ENCODE measurements at places on chromosomes 2 and 18.

DNA sequence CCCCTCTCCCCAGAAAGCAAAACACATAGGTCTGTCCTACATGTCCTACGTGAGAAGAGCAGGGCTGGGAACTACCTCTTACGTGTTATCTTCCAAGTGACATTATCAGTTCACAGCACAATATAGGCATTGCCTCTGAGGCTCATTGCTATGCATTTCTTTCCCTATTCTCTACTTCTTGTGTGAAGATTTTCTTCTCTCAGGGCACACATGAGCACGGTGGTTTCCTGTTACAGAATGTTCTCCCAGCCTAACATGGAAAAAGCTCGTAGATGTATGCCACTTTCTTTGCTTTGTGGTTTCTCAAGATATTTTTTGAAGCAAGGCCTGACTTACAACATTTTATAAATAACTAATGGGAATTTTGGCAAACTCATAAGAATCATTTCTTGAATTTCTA lies 19.4 kb upstream of the DSC3 start:
- DNase-seq: no peak

DNA sequence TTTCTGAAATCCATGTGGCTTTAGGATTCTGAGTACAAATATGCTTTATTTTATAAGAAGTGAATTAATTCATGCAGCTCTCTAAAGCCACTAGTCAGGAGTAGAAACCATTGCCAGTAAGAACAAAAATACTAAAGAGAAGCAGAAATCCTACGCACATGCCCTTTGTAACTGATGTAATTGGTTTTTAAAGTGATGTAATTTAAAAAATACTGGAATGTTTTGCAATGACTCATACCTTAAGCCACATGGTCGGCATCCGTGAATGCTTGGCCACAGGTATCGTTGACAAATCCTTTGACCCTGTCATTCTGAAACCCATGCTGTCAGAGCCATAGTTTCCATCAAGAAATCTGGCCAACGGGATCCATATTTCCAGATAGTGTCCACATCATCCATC lies 213.3 kb downstream of the ACKR3 start:
- no peak for DNase-seq

DNA sequence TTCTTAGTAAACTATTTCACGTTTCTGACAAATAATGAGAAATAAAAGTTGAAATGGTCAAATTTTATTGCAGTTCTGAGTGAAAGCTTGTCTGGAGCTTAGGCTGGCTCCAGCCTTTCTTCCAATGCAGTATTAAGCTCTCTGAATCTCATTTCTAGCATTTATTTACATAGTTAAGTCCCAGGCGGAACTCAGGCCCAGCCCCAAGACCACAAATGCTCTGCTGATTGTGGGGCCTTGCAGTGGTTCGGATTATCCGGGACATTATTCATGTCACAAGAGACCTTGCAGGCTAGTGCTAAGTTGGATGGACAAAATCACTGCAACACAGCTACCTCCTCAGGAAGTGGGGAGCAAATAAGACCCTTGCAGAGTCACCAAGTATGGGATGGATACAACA lies 2009.3 kb upstream of the CELF4 start:
- no peak for DNase-seq

DNA sequence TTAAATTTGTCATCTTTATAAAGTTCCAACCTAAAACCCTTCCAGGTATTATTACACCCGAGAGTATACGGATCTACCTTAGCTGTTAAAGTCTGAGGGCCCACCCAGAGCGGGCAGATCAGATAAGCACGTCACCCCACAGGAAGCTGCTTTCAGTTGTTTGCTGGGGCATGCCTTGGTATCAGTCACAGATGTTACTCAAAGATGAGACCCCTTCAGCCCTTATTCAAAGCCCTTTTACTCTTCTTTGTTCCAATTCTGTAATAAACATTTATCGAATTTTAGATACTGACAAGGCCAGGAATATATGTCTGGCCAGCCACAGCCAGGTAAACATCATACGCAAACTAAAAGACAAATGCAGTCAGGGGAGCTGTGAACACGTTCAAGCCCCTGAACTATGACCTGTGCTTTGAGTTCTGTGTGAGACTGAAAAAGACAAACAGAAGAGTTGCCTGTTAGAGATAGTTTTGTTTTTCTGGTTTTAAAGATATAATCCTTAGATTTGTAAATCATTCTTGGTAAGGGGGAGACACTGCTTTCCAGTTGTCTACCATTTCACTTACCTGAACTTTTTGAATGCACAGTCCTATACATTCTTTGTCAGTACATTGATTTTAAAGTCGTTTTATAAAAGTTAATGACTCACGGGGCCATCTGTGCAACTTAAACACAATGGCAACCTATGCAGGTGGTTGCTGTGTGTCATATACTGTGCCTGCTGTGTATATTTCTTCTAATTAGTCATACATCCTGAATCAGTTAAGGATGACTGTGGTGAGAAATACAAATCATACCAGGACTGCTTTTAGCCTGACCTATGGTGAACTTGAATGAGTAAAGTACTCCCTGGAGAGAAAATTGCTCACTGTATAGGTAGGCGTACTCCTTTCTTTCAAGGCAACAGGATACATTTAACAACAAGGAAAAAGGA lies 100.5 kb upstream of the ITPRID2 start:
- peak; percentile 16 for DNase-seq

GRCh38 chr2:39642051-39642718 lies 23.5 kb upstream of the TMEM178A start:
- DNase-seq: no peak

GRCh38 chr2:68203587-68203986 lies 45.9 kb downstream of the PNO1 start:
- DNase-seq: no peak

DNA sequence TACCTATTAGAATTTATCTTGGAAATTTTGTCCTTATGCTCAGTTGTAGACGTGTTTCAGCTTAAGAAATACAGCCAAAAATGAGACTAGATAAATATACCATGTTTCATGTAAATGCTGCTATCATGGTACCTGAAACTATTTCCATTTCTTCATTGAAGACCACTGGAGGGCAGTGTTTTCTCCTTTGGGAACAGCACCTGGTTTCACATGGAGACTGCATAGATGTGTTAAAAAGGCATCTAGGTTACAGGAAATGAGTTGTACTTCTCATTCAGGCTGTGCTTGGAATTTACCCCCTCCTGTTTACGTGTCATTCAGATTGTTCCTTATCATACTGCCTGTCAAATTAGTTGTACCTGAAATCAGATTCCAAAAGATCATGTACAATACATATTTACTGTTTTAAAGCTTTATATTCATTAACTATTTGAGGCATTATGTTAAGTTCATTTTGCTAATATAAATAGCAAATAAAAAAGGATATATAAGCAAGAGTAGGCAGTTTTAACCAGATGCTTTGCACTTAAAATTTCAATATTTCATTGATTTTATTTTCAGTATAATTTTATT lies 57.3 kb upstream of the PSMD14 start:
- no peak for DNase-seq

DNA sequence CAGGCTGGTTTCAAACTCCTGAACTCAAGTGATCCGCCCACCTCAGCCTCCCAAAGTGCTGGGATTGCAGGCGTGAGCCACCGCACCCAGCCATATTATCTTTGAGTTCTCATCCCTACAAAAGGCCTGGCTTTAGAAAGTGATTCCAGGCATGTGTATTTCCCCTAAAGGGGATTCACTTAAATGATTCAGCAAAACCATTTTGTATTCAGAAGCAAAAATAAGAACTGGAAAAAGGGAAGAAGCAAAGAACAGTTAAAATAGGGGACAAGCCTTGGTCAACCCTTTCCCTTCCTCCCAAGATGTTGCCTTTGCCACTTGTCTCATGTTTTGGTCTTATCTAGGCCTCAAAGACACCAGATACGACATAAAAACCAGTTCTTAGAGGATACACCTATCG lies 10.5 kb downstream of the TM4SF20 start:
- DNase-seq: no peak

- DNase-seq: no peak
Measured at GRCh38 chr2:3044587-3045317, 332.9 kb downstream of the EIPR1 start.

DNA sequence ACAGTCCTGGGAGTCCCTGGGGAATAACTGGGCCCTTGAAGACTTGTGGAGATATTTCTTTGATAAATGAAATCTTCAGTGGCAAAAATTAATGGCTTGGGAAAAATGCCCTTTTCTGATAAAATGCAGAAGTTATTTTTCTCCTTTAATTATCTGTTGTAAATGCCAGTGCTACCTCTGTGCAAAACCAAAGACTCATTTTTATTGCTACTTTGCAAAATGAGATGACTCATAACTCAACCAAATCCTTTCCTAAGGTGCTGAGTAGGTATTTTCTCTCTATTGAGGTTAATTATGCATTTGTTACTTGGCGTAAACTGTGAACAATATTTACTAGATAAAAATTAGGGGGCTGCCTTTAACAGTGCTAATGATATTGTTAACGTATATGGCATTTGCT lies 163.9 kb downstream of the DOK6 start:
- no peak for DNase-seq

- DNase-seq: peak; percentile 28
Measured at GRCh38 chr2:241300000-241300399, 15.5 kb downstream of the HDLBP start.

DNA sequence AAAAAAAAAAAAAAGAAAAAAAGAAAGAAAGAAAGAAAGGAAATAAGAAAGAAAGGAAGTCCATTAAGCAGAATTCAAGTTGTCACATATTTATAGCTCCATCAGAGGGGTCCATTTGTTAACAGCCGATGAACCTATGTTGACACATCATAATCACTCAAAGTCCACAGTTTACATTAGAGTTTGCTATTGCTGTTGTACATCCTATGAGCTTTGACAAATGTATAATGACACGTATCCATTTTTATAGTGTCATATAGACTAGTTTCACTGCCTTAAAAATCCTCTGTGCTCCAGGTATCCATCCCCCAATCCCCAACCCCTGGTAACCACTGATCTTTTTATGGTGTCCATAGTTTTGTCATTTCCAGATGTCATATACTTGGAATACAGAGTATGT lies 335.2 kb downstream of the RND3 start:
- DNase-seq: no peak

DNA sequence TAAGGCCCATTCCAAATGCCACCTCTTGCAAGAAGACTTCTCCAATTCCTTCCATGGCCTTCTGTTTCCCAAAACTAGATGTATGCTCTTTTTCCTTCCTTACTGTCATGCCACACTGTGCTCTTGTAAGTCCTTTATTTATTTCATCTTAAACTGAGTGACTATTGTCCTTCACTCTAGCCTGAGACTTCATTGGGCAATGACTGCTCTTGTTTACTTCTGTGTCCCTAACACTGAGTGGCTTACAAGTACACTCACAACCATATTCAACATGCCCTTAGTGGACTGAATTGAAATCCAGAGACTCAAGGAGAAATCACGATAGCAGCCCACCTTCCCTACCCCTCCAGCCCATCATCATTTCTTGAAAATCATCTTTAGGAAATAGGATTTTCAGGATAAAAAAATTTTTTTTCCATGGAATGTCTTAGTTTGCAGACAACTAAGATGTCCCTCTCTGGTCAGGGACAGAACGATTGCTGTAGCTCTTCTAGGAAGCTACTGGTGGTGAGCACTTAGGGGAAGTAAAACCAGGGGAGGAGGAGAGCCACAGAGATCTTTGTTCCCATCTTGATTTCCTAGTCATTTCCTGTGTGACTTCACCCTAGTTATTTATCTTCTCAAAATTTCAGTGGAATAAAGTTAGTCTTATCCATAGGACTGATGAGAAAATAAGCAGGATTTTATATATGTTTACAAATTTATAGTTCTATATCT lies 80.7 kb downstream of the CYRIA start:
- DNase-seq: no peak

DNA sequence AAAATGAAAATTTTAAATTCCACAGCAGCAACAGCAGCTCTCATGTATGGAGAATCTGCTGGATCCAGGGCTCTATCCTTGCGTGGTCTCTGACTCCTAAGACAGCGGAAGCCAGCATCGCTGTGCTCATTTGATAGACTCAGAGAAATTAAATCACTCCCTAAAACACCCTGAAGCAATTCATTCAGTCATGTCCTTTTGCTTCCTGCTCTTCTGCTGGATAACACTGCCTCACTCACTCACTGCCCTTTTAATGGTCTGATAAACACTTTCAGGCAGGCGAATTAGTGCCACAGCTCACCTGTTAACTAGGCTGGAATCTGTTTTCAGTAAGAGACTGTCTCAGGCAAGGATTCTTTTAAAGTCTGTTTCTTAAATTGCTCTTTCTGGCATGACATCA lies 10.0 kb downstream of the WIPF1 start:
- DNase-seq: no peak

DNA sequence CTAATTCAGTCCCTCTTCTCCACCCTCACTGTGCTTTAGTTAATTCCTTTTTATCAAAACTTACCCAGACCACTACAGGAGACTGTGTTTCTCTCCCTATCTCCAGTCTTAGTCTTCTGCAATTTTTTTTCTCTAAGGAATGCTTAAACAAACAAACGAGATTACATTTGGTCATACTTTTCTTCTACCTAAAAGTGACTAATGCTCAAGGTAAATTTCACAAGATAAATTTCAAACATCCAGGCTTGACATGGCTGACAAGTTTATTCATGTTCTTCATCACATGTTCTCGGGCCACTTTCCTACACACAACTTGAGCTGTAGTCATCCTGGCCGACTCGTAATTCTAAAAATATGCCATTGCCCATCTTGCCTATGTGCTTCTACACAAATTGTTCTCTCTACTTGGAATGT lies 23.2 kb upstream of the ACSL3 start:
- no peak for DNase-seq

GRCh38 chr2:178452334-178452733 lies 1.2 kb downstream of the PJVK start:
- DNase-seq: no peak

DNA sequence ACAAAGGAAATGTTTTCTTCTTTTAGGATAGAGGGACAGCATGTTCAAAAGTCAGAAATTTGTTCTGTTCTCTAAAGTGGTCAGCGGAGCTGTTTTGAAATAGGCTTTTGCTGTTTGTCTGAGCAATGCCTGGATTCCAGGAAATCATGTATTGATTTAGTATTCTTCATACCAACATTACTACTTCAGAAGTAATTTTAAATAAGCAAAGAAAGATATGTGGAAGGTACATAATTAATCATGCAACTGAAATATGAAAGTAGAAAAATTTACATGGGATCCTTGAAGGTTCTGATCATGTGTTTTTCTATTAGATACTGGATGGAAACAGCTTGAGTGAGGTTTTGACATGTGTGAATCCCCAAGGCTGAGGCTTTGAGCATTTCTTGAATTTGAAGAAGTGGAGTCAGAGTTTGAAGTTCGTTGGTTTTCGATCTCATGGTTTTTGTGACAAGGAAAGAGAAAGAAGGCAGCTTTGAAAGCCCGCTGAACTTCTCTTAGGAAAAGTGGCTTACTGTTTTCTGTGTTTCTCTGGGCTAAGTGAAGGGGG lies 220.0 kb downstream of the LDLRAD4 start:
- DNase-seq: no peak

All from stimulated activated CD4-positive, alpha-beta T cell treated with anti-CD3 and anti-CD28 coated beads, Interleukin-2, amount 100 ng/mL, for 24 hours (primary cell).